ENCODE measurements at places on chromosomes 12 and 14.

DNA sequence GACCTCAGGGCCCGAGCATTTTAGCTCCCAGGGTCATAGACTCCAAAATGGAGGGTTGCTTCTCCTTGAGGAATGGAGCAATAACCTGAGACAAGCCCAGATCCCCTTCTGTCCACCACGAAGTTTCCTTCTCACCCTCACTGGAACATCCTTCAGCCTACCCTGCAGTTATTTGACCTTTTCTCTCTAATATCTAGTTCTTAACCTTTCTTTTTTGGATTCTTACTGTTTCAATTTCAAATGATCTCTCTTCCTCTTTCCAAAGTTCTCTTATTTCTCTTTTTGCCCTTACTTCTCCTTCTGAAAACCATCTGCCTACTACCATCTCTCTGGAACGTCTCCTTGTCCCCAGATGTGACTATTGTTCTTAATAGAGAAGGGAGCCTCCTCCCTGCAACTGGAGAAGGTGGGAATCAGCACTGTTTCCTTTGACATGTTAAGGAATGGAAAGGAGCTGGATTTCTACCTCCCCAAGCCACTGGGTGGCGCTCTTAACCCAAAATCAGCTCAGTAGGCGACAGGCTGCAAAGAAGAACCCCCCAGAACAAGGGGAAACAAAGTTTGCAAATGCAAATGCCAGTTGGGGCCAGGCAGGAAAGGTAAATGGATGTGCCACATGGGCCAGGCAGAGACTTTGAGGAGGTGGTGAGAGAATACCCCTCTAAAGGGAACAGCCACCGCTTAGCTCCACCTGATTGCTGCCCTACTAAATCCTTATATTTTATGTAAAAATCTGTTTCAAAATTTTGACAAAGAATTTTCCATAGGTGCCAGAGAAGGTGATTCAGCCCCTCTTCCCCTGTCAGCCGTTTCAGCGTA lies 22.4 kb upstream of the PDE1B start:
- no peak for DNase-seq

DNA sequence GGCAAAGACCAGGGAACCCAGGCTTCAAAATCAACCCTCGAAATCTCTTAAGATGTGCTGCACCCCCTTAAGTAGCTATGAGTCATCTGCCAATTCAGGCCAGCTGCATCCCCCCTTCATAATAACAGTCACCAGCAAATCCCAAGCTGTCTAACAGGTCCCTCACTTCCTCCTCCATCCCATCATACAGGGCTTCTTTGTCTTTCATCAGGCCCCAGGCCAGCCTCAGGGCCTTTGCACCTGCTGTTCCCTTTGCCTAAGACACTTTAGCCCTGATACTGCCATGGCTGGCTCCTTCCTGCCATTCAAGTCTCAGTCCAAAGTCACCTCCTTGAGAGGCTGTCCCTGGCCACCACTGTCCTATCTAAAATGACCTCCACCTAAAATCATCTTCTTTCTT lies 4.0 kb downstream of the RASAL1 start:
- DNase-seq = no peak

DNA sequence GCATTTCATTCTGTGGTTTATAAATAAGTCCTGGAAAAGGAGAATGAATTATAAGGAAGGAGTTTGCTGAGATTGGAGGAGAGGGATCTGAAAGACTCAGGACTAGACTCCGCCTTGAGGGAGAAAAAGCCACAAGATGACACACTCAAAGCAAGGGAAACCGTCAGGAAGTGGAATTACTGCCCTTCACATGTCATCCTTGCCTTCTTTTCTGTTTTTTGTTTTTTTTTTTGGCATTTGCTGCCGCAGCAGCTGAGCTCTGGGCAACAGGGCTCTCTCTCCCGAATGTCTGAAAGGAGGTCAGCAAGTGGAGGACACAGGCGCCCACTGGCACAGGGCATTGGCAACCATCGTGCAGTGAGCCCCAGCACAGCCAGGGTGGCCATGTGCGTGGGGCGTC lies 344.9 kb downstream of the DPF3 start:
- DNase-seq = no peak

DNA sequence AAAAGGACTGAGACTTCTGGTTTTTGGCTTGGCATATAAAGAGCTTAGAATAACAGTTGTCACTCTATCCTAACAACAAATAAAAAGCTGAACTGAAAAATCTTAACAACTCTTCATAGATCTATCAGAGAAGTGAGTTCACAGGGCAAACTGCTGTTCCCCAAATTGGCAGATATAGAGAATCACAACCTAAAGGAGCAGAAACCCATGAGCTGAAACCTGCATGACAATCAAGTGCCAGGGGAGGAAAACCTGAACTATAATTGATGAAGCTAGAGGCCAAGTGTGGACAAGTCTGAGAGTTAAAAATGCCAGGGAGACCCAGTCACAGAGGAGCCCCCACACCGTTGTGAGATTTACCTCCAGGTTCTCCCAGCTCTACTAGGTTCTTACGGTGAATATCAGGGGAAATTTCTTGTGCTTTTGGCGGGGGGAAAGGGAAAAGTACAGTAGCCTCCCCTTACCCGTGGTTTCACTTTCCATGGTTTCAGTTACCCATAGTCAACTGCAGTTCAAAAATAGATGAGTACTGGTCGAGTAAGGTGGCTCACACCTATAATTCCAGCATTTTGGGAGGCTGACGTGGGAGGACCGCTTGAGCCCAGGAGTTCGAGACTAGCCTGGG lies 53.9 kb downstream of the ATF7 start:
- no peak for DNase-seq

All from AG09319 (cell line).